Aorta (tissue), 5 donors: ENCODE measurements at places on chromosomes 3 and 15. TPM values are rescaled to one million over a fixed set of nuclear protein-coding genes. Genes with fewer than 3 reads are reported as not detected.

CLDN18 gene
- not detected for total RNA-seq

TRPM1 gene
- not detected for total RNA-seq

GABRA5 gene
- not detected for total RNA-seq

FBLN2 gene
- 117 TPM for total RNA-seq

CTXND1 gene
- 0.21 TPM for total RNA-seq

MKRN3 gene
- 1.6 TPM for total RNA-seq

LAMB2 gene
- total RNA-seq = 707 TPM

DNA sequence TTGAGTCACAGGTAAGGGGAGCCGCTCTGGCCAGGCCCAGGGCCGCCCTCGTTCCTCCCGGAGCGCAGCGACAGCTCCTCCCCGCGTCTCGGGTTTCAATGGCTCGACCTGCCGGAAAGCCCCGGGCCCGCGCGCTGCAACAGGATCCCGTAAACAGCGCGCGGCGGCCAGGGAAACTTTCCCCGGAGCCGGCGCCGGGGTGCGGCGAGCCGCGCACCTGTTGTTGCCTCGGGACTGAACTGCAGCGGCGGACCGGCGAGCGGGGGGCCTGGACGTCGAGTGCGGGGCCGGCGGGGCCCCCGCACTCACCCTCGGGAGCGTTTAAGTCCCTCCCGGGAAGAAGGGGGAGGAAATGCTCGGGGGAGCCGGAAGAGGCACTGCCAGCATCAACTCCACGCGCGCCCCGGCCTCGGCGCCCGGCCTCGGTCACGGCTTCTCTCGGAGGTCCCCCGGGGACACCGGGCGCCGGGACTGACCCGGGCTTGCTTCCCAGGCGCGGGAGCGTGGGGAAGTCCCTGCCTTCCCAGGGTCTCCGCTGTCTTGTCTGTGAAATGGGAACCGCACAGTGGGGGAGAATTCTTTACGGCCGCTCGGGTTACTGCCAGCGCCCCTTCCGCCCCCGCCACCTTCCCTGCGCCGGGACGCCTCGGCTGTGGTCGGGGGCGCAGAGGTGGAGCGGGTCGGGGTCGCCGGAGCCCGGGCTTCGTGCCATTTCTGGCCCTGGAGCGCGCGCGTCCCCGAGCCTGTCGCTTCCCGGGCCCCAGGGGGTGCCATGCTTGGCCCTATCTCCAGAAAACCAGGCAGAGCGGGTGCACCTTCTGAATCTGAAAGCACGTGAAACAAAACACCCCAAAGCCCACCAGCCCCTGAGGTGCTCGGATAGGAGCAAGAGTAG lies 7.5 kb upstream of the PGPEP1L start:
- no peak overlapping the region for H3K27ac ChIP-seq
- no peaks in the 10 kb centered on the region for H3K27me3 ChIP-seq
- H3K4me1 ChIP-seq = no peaks in the 10 kb centered on the region
- H3K4me3 ChIP-seq = peak overlapping the region; percentile 42

DNA sequence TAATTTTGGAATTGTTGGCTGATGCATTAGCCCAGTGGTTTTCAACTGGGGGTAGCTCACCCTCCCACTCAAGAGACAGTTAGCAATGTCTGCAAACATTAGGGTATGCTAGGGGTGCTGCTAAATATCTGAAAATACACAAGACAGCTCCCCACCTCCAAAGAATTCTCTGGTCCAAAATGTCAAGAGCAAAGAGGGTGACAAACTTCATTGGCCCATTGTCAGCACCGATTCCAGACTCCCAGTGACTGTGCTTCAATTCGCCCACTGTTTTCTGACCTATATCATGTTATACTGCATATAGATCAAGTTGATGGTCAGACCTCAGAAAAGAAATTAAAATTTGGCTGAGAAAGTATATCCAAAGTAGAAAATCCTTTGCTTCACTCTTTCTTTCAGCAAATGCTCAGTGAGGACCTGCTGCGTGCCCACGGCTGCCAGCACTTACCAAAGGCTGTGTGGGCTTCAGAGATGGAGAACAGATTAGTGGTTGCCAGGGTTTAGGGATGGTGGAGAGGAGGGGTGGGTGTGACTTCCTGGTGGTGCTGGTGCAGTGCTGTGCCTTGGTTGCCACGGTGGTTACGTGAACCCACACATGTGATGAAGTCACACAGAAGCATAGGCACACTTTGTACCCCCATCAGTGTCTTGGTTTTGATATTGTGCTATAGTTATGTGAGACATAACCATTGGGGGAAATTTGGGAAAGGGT lies 204.0 kb downstream of the PLCL2 start:
- H3K4me1 ChIP-seq = no peaks in the 10 kb centered on the region
- peak; percentile 41 for DNase-seq
- H3K27me3 ChIP-seq = no peaks in the 10 kb centered on the region
- peak overlapping the region; percentile 83 for H3K27ac ChIP-seq
- H3K4me3 ChIP-seq = no peak overlapping the region

GRCh38 chr3:150285601-150286000 lies 122.5 kb upstream of the TSC22D2 start:
- DNase-seq = no peak
- no peaks in the 10 kb centered on the region for H3K36me3 ChIP-seq
- H3K4me1 ChIP-seq = no peaks in the 10 kb centered on the region
- H3K27ac ChIP-seq = no peak overlapping the region

GRCh38 chr3:129052675-129053074 lies 7.9 kb upstream of the GP9 start:
- no peaks in the 10 kb centered on the region for H3K27me3 ChIP-seq
- no peaks in the 10 kb centered on the region for H3K4me1 ChIP-seq
- peak overlapping the region; percentile 58 for H3K27ac ChIP-seq
- DNase-seq = no peak
- no peaks in the 10 kb centered on the region for H3K36me3 ChIP-seq

- peaks cover 3% of the 10 kb centered on the region for H3K27me3 ChIP-seq
- no peaks in the 10 kb centered on the region for H3K4me1 ChIP-seq
- H3K4me3 ChIP-seq = no peak overlapping the region
- no peak overlapping the region for H3K27ac ChIP-seq
- no peaks in the 10 kb centered on the region for H3K36me3 ChIP-seq
These were observed 157.4 kb upstream of the NPHP3 start for GRCh38 chr3:132879656-132880055.

GRCh38 chr15:41780266-41780665 lies 6.0 kb downstream of the MAPKBP1 start:
- H3K27ac ChIP-seq = no peak overlapping the region
- no peak overlapping the region for H3K4me3 ChIP-seq
- no peaks in the 10 kb centered on the region for H3K36me3 ChIP-seq
- H3K27me3 ChIP-seq = no peaks in the 10 kb centered on the region
- DNase-seq = no peak

DNA sequence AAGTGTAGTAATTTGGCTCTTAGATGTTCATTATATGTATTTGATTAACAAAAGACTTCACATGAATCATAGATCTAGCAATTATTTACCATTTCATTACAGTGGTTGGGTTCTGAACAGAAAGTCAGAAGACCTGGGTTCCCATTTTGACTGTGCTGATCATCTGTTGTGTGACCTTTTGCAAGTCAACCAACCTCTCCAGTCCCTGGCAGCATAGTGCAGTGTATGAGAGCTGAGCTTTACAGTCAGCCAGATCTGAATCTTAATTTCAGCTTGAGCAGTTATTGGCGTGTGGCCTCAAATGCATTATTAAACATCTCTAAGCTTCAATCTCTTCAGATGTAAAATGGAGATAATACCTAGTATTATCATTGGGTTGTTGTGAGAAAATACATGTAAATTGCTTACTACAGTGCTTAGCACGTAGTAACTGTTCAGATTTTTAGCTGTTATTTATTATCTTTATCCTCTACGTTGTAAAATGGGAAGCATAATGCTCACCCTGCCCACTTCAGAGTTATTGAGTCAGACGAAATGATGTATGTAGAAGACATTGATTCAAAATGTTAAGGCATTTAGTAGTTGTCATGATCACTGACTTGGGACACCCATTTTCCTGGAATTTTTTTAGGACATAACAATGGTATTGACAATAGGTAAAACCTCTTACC lies 104.0 kb downstream of the KLHL25 start:
- H3K4me1 ChIP-seq = peaks cover 8% of the 10 kb centered on the region
- no peak overlapping the region for H3K4me3 ChIP-seq
- H3K27me3 ChIP-seq = no peaks in the 10 kb centered on the region
- H3K36me3 ChIP-seq = no peaks in the 10 kb centered on the region
- H3K27ac ChIP-seq = no peak overlapping the region
- no peak for DNase-seq

- no peak for DNase-seq
- H3K4me3 ChIP-seq = no peak overlapping the region
- H3K27me3 ChIP-seq = no peaks in the 10 kb centered on the region
- H3K36me3 ChIP-seq = no peaks in the 10 kb centered on the region
- H3K4me1 ChIP-seq = no peaks in the 10 kb centered on the region
These were observed 114.0 kb downstream of the FAM174B start for GRCh38 chr15:92541291-92542200.

- H3K27me3 ChIP-seq = no peaks in the 10 kb centered on the region
- H3K4me1 ChIP-seq = no peaks in the 10 kb centered on the region
These were observed 7.2 kb downstream of the CLCN2 start for GRCh38 chr3:184354121-184354728.

- H3K4me1 ChIP-seq = no peaks in the 10 kb centered on the region
- H3K27me3 ChIP-seq = no peaks in the 10 kb centered on the region
- H3K36me3 ChIP-seq = no peaks in the 10 kb centered on the region
- H3K27ac ChIP-seq = no peak overlapping the region
These were observed 151.3 kb downstream of the ADAM10 start for GRCh38 chr15:58597943-58598828.

DNA sequence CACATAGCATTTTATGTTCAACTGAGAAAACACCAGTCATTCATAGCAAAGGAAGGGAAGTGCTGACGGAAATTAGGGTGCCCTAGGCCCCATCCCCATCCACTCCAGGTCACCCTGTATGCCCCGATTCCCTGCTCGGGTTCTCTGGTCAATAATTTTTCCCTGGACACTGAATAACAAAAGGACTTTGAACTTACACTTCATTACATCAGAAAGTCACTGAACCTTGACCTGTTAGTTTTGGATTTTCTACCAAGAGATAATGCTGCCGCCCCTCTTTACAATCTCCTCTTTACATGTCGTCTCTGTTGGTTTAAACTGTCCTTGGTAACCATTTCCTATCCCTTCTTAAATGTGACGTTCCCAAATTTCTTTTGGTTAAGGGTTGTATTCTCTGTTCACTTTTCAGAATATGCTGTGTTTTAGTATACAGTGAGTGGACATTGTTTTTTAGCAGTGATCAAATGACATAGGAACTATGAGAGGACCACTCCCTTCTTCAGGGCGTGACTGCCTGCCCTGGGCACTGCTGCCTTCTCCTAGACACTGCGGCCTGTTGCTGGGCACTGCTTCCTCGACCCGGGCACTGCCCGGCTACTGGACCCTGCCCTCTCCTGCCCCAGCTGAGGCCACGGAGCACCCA lies 13.6 kb upstream of the AHSG start:
- no peak for DNase-seq
- H3K36me3 ChIP-seq = no peaks in the 10 kb centered on the region
- H3K4me1 ChIP-seq = no peaks in the 10 kb centered on the region
- H3K4me3 ChIP-seq = no peak overlapping the region
- no peak overlapping the region for H3K27ac ChIP-seq

GRCh38 chr3:18712713-18713576 lies 287.8 kb upstream of the SATB1 start:
- H3K4me3 ChIP-seq = no peak overlapping the region
- H3K27me3 ChIP-seq = no peaks in the 10 kb centered on the region
- no peaks in the 10 kb centered on the region for H3K4me1 ChIP-seq

DNA sequence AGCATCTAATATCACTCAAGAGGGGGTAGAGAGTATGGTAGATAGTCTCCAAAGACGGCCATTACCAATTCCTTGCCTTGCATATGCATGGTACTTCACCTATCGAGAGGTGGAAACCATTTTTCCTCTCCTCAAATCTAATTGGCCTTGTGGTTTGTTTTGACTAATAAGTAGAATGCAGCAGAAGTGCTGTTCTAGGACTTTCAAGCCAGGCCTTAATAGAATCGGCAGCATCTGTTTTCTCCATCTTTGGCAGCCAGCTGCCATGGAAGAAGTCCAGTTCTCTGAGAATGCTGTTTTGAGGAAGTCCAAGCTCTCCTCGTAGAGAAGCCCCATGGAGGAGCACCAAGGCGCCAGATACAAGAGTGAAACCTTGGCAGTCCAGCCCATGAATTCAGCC lies 59.1 kb upstream of the RASGRP1 start:
- H3K36me3 ChIP-seq = peaks cover 1% of the 10 kb centered on the region
- no peak for DNase-seq
- H3K27me3 ChIP-seq = no peaks in the 10 kb centered on the region

- no peaks in the 10 kb centered on the region for H3K27me3 ChIP-seq
- no peak overlapping the region for H3K4me3 ChIP-seq
- no peak overlapping the region for H3K27ac ChIP-seq
- H3K4me1 ChIP-seq = no peaks in the 10 kb centered on the region
These were observed 7.8 kb downstream of the VWA5B2 start for GRCh38 chr3:184237211-184237610.

GRCh38 chr3:117191245-117191644 lies 481.7 kb downstream of the TUSC7 start:
- no peak for DNase-seq
- no peaks in the 10 kb centered on the region for H3K36me3 ChIP-seq
- no peak overlapping the region for H3K4me3 ChIP-seq
- no peaks in the 10 kb centered on the region for H3K4me1 ChIP-seq
- no peaks in the 10 kb centered on the region for H3K27me3 ChIP-seq
- H3K27ac ChIP-seq = no peak overlapping the region

DNA sequence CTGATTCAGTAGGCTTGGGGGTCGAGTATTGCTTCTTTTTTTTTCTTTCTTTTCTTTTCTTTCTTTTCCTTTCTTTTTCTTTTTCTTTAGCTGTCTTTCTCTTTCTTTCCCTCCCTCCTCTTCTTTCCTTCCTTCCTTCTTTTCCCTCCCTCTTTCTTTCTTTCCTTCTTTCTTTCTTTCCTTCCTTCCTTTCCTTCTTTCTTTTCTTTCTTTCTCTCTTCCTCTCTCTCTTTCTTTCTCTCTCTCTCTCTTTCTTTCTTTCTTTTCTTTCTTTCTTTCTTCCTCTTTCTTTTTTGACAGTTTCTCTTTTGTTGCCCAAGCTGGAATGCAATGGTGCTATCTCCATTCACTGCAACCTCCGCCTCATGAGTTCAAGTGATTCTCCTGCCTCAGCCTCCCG lies 36.0 kb downstream of the TM4SF4 start:
- H3K4me3 ChIP-seq = no peak overlapping the region
- DNase-seq = no peak
- H3K4me1 ChIP-seq = peaks cover 7% of the 10 kb centered on the region
- no peak overlapping the region for H3K27ac ChIP-seq

DNA sequence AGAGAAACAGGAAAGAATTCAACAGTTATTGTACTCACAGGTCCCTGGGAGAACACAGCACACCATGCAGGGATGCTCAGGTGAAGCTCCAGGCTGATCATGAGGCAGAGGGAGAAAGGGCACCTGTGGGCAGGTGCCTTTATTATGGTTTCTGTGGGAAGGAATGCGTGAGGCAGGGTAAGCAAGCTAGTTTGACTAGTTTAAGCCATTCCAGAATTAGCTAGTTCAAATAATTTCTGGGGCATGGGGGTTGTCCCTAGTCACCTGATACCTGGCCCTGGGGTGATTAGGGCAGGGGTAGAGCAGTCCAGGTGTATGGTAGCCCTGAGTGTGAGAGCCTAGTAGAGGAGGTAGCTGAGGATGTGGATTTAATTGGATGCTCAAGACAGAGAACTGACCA lies 47.9 kb upstream of the DCLK3 start:
- H3K27ac ChIP-seq = no peak overlapping the region
- no peak overlapping the region for H3K4me3 ChIP-seq
- no peaks in the 10 kb centered on the region for H3K36me3 ChIP-seq
- no peaks in the 10 kb centered on the region for H3K27me3 ChIP-seq

- no peaks in the 10 kb centered on the region for H3K27me3 ChIP-seq
- no peak overlapping the region for H3K27ac ChIP-seq
- peaks cover 3% of the 10 kb centered on the region for H3K36me3 ChIP-seq
- peaks cover 10% of the 10 kb centered on the region for H3K4me1 ChIP-seq
- no peak overlapping the region for H3K4me3 ChIP-seq
These were observed 33.5 kb upstream of the CSPG5 start for GRCh38 chr3:47612178-47612577.
